ENCODE measurements at places on chromosomes 2 and 18.

DNA sequence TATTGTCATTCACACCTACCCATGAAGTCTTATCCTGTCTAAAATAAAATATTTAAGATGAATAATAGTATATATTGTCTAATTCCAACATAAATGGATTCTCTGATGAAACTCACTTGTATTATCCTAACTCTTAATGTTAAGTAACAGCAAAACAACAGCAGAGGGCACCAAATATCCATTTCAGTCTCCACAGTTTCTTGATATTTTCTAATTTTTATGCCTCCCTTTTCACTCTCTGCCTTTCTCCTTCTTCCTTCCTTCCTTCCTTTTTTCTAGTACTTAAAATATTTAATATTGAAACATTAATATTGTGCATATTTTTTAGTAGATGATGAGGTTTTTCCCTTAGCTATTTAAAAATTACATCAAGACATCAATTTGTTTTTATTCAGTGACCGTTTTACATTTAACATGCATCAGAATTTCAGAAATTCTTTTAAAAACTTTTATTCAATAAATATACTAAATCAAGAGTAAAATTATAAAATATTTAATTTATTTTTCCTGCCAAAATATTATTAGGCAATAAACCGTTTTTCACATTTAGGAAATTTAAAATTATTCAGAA is 97.6 kb downstream of the WDR7 start:
- DNase-seq, result no peak

GRCh38 chr2:66477135-66477842 is 42.4 kb downstream of the MEIS1 start:
- no peak for DNase-seq

DNA sequence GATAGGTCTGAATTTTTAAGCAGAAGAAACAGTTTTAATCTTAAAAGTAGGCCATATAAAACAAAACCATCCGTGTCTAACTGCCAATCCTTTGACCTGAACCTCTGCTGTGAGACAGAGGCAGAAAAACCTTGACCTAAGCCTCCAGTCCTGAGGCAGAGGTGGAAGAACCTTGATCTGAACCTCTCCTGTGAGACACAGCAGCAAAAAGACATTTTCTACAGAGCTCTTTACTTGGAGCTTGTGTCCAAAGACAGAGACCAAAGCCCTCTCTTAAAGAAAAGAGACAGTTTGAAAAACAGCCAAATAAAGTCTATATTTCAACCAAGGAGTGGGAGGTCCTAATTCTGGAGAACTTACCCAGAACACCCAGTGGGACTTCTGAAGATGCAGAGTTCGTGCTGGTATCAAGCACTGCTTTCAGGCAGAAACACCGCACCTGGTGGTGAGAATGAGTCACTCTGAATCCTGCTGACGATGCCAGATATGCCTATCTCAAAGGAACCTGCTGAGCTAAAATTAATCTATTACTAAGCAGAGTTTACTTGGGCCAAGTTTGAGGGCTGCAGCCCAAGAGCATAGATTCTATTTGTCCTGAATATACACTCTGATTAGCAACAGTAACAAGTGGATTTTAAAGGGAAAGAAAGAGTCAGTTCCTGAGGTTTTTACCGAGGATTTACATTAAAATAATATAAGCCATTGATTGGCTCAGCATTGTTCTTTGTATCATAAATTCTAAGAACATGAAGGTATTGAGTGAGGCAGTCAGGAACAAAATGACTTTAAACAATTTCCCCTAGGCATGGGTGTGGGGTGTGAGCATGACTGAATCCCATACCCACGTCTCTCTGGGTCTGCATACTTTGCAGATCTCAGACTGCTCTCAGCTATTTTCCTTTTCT is 806.4 kb downstream of the TRIB2 start:
- no peak for DNase-seq

DNA sequence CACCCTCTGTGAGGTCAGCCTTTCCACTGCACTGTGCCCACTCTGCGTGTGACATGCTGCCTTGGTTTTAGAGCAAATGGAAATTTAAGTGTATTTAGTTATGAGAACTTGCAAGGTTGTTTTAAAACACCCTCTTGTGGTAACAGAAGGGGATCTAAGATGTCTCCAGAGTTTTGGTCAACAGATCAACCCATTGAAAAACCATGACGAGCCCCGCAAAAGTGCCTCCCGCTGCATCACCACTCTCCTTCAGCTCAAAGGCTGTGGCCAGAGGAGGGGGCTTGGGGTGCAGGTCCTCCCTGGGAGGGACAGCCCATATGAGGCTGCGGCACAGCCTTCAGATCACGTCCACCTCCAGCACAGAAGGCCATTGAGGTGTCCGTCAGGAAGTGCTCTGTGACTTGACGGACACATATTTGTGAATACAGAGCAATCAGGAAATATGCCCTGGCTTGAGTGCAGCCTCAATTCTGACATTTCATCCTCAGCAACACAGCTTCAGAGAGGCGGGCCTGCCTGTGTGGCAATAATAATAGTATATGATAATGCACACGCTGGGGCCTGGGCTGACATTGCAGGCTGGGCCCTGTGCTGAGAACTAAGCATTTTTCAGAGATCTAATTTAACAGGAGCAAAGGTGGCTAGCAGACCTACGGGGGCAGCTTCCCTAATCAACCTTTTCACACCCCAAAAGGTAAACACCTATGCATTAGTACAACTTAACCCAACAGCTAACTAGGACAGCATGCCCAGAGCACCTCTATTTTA is 213.9 kb downstream of the ANAPC1 start:
- no peak for DNase-seq

GRCh38 chr18:51727780-51728179 is 530.3 kb upstream of the MEX3C start:
- no peak for DNase-seq

DNA sequence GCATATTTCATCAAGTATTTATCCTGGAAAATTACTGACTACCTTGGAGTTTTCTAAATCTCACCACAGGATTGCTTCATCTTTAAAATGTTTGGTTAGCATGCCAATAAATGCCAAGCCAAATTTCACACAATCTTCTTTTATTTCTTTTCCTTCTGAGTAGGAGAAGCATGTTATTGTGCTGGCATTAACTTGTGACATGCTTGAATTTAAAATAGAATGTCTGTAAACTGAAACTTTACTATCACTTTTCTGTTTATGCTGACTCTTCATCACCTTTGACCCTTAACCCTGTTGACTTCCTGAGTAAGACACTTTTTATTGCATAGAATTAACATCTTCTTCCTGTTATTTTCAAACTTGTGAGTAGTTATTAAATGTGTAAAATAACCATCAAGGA is 56.2 kb upstream of the LRRTM4 start:
- no peak for DNase-seq

DNA sequence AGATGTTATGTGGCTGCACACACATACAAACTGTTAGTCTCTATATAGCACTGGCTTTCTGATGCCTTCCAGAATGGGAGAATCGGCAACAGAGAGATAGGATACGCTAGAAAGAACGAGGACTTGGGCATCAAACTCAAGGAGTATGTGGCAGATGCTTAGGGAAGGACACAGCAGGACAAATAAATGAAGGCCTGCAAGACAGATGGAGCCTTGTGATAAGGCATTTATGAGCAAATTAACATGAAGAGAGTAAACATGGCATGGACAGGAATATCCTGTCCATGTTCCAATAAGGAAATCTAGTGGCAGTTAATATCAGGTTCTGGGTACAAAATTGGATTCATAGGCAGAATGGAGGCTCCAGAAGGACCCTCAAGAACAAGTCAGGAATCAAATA is 136.9 kb downstream of the SLC4A10 start:
- no peak for DNase-seq

GRCh38 chr18:7941533-7941932 is 374.4 kb downstream of the PTPRM start:
- no peak for DNase-seq

- DNase-seq, result no peak
Observed at GRCh38 chr2:133607679-133608078, 39.4 kb upstream of the NCKAP5 start.

- no peak for DNase-seq
Observed at GRCh38 chr18:12946549-12947284, 1.1 kb upstream of the SEH1L start.

- DNase-seq, result no peak
Observed at GRCh38 chr18:8609659-8610458, 622 bp downstream of the RAB12 start.

DNA sequence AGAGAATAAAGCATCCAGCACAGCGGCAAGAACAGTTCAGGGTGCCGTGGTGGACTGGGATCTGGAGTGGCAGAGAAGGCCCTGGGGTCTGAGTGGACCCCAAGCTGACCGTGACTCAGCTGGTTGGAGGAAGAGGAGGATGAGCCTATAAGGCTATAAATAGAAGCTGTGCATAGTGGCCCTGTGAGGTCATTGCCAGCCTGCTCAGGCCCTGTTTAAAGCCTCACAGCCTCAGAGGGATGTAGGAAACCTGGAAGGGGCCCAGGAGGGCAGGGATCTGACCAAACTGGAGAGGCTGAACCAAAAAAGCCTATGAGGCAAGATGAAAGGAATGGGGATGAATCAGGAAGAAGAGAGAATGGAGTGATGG is 11.3 kb upstream of the DES start:
- no peak for DNase-seq

GRCh38 chr2:165533331-165533730 is 63.8 kb downstream of the CSRNP3 start:
- DNase-seq, result no peak

DNA sequence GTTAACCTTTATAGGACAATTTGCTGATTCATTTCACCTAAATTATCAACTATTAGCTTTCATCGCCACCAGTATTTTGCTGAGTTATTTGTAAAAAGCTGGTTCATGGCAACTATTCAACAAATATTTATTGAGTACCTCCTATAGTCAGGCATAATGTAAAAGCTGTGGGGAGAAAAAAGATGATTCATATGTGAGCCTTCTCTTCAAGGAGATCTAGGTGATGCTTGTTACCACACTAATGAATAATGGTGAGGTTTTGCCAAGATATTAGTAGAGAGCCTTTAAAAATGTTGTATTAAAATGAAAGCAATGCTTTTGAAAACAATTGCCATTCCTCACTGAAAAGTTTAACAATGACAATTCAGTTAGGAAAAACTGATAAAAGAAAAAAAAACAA is 187.8 kb downstream of the ANKRD44 start:
- no peak for DNase-seq

- no peak for DNase-seq
Observed at GRCh38 chr2:237652181-237652580, 24.8 kb downstream of the LRRFIP1 start.

DNA sequence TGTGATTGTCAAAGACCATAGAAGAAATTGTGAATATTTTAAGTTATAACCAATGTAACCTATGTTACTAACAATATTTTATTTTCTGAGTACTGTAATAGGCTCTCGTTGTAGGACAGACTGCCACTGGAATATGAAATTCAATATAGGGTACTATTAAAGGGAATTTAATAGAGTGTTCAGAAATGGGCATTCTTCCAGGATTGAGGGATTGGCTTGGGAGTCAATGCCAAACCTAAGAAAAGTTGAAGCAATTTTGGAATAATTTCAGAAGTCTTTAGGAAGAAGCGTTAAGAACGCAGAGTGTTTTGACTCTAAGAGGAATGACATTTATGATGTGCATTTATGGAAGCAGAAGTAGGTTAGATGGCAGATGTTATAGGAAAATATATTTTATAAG is 79.0 kb downstream of the ACVR2A start:
- DNase-seq, result no peak

Data from iPS DF 19.7 (cell line).